AG04449 (cell line): ENCODE measurements at places on chromosomes 6 and 20.

DNA sequence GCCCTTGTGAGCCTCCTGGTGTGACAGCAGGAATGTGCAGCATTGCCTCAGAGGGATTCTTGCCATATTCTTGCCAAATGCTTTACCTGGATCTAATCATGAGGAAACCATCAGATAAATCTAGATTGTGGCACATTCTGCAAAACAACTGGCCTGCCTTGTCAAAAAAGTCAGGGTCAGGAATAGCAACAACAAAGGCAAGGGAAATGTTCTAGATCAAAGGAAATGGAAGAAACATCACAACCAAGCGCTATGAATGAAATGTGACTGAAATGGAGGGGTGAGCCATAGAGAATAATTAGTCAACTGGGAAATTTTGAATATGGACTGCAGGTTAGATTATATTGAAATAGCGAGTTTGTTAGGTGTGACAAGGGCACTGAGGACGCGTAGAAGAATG, 262.6 kb upstream of the CDYL start:
- DNase-seq: no peak

DNA sequence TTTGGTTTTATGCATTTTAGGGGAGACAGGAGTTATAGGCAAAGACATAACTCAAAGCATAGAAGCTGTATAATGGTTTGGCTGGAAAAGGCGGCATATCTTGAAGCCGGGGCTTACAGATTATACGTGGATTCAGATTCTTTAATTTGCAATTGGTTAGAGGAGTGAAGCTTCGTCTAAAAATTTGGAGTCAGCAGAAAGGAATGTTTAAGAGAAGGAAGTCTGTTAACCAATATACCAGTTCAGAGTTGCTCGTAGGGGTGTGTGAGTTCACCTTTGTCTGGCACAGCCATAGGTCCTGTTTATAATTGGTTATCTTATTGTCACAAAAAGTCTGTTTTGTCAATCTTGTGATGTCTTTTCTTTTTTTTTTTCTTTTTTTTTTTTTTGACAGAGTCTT, 8.9 kb downstream of the ARHGAP40 start:
- DNase-seq: no peak

DNA sequence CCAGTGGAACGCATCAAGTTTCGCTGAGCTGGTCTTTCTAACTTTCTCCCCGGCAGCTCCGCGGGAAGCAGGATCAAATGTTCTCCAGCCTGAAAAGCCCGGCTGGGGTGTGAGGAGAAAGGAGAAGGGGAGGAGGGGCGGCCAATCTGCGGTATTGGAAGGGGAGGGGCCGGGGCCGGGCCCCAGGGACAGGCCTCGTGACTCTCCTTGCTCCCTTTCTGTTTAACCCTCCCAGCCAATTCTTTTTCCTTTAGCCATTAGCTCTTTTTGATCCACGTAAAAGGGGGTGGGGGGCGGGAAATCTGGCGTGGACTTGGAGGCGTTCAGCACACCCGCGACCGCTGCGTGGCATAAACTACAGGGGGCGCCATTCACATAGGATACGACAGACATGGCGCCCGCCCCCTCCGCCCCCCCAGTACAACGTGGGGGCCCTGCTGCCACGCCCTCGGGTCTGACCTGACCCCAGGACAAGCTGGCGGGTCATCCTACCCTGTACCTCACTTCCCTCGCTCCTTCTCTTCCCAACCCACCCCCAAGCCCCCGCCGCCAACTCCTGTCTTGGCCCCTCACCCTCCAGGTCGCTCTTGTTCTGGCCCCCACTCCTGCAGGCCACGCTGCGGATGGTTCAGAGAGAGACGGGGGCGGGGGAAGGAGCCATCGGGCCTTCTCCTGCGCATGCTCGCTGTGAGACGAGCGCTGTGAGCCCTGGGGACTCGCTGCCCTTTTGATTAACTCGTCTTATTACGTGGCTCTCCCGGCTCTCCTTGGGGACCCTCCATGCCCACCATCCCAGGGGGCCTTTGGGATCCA, 7.8 kb upstream of the MDGA1 start:
- no peak for DNase-seq

DNA sequence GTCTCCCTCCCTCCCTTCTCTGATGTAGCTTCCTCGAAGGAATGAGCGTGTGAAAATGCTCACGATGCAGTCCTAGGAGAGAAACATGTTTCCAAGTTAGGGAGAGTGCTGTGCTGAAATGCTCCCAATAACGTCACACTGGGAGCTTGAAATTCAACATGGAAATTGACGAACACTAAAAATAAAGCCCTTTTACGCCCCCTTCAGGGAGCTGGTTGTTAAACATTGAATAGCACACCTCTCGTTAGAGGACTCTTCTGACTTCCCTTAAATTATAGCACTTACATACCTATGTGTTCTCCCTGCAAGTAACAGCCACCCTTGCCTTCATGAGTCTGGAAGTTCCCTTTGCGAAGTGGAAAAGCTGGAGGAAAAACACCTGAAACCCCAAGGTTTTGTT, 88.6 kb downstream of the BFSP1 start:
- DNase-seq: no peak

GRCh38 chr6:100261486-100261885, 203.2 kb downstream of the SIM1 start:
- no peak for DNase-seq

DNA sequence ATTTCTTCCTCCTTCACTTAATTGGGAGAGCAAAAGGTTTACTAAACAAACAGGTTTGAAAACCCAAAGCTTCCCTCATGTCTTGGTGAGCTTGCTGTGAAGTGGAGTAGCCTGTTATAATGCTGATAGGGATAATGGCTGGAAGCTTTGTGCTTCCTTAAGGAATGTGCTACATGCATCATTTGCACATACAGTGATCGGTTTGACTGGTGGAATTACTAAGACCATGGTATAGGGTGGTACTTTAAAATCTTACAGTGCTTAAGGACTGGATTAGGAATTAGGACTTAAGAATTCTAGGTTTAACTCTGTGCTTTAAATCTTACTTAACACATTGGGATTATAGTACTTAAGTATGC, 75.7 kb downstream of the ARID1B start:
- no peak for DNase-seq

GRCh38 chr6:136920216-136920615, 1.9 kb upstream of the SLC35D3 start:
- no peak for DNase-seq

GRCh38 chr6:130923350-130923749, 96.1 kb downstream of the SMLR1 start:
- DNase-seq: no peak

GRCh38 chr6:4644996-4645395, 131.2 kb upstream of the CDYL start:
- no peak for DNase-seq

DNA sequence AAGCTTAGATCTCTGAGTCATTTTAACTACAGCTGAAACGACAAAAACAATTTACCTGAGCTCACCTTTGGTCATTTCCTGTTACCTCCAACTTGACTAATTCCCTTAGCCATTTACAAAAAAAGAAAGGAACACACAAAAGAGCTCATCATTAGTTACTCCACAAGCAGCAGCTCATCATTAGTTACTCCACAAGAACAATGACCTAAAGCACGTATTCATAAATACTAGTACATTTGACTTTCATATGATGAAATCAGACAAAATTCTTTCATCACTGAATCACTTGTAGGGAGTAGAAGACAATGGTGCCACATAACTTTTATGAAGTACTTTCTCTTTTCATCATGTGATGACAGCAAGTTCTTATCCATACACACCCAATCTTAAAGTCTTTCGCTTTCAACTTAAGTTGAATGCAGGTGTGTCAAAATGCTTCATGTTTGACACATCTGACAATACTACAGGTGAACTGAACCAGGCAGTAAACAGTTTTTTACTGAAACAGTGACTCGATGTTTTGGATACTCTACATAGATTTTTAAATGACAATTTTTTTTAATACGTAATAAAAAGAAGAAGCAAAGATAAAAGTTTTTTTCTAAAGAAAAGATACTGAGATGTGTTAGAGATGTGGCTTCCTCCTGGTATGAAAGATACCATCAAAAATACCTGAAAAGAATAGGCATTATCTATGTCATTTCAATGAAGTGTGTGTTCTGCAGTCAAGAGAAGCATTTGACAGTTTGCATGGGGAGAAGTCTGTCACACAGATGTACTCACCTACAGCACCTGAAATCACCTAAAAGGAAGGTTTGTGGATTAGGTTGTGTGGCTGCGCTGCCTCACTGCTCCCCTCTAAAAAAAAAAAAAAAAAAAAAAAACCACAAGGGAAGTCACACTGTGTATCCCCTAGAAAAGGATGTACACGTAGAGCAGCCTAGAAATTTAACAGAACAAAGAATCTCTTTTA, 109.1 kb downstream of the PRDM1 start:
- DNase-seq: no peak

GRCh38 chr6:163170294-163170883, 244.1 kb upstream of the QKI start:
- no peak for DNase-seq

- DNase-seq: no peak
These were observed 14.9 kb downstream of the TRERF1 start for GRCh38 chr6:42436825-42437224.

- DNase-seq: no peak
These were observed 17.8 kb upstream of the AAR2 start for GRCh38 chr20:36218380-36219064.

DNA sequence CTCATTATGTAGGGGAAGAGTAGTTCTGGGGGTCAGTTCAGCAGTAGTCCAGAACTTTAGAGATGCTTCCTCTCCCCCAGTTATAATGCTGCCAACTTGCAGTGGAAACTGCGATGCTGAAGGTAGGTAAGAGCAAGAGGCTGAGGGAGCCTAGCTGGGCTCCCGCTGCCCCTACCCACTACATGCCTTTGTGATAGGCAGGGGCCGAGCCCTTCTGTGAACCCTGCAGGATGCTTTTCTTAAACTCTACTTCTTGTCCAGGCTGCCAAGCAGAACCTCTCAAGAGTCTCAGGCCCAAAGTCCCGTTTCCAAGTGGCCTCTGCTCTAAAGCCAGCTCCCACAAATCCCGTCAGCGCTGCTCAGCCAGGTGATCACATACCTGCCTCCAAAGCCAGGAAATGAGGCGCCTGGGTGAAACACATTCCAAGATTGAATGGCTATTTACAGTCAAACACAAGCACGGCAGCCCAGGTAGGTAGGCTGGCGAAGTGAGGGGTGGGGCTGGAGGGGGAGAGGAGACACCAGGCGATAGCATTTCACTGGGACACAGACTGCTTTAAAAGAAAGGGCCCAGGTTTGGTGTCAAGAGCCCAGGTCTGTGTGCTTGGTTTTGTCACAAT, 150.7 kb downstream of the CD24 start:
- no peak for DNase-seq

- no peak for DNase-seq
These were observed 637.1 kb upstream of the CITED2 start for GRCh38 chr6:140011537-140011936.

- no peak for DNase-seq
These were observed 103.7 kb upstream of the TAB2 start for GRCh38 chr6:149213829-149214228.

GRCh38 chr6:98825600-98826230, 8.7 kb upstream of the POU3F2 start:
- no peak for DNase-seq

DNA sequence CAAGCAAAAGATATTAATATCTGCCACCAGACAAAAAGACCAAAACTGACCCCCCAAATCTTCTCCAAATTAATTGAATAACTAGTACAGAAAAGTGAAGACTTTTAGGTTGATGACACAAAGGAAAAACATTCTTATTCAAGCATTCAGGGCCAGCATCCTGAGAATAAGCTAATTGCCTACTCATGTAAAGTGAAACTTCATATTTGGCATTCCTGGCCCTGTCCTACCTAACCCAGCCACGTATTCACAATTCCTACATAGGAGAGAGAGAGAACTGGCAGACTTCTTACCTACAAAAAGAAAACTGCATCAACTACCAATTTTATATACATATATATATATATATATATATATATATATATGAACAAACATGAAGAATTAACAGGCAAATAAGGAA, 4.9 kb upstream of the ASCC3 start:
- DNase-seq: no peak

GRCh38 chr6:33589731-33590530, 9.9 kb upstream of the BAK1 start:
- no peak for DNase-seq

DNA sequence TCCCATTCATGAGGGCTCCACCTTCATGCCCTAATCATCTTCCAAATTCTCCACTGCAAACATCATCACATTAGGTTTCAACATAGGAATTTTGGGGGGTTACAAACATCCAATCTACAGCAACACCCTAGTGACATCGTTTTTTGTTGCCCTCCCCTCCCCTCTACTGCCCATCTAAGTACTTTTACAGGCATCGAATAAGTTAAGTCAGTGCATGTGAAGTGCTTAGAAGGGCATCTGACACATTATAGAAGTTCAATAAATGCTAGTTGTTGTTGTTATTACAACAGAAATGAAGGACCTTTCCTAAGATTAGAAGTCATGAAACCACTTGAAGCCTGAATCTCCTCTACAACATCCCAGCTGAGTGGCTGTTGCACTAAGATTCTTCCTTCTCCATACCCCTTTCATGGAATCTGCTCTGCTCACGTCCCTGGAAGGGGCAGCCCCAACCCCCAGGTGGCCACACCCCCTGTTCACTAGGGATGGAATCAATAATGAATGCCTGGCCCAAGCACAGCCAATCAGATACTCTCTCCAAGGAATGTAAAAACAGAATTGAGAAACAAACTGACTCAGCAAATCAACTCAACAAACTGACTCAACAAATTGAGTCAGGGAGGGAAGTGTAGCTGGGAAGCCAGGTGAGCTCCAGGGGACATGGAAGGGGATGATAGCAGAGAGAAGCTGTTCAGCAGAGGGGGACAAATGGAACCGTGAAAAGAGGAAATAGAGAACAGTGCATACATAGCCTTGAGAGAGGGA, 3.9 kb upstream of the LRP11 start:
- DNase-seq: no peak

DNA sequence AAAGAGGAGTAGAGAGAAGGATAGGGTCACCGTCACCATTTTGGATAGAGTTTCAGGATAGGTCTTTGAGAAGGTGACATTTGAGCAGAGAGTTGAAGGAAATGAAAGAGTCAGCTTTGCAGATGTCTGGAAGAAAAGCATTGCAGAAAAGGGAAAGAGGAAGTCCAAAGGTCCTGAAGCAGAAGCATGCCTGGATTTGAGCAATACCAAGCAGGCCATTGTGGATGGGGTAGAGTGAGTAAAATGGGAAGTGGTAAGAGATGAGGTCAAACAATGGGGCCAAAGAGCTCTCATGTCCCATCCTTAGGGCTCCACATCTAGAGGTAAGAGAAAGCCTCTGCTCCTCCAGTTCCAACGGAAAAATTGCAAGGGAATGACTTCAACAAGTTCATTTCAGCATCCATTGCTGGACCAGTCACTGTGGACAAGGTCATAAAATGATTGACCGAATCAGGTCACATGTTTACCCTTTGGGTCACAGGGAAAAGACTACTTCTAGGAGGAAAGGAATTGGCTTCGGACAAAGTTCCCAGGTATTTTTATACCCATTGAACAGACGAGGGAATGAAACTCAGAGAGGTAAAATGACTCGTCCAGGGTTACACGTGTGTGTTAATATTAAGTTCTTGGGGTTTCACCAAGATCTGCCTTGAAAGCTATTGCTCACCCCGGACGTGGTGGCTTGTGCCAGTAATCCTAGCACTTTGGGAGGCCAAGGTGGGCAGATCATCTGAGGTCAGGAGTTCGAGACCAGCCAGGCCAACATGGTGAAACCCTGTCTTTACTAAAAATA, 6.6 kb upstream of the SAMHD1 start:
- DNase-seq: no peak

- DNase-seq: no peak
These were observed 764 bp downstream of the BAG6 start for GRCh38 chr6:31651602-31652191.

- no peak for DNase-seq
These were observed 15.9 kb downstream of the KCNK5 start for GRCh38 chr6:39213195-39213920.

GRCh38 chr20:59650418-59650817, 46.1 kb downstream of the PHACTR3 start:
- DNase-seq: no peak
